Breast epithelium (tissue), 4 donors: ENCODE measurements at places on chromosomes 5 and 9.

- DNase-seq = peak; percentile 54
Observed at GRCh38 chr9:93132946-93133680, 938 bp downstream of the NINJ1 start.

DNA sequence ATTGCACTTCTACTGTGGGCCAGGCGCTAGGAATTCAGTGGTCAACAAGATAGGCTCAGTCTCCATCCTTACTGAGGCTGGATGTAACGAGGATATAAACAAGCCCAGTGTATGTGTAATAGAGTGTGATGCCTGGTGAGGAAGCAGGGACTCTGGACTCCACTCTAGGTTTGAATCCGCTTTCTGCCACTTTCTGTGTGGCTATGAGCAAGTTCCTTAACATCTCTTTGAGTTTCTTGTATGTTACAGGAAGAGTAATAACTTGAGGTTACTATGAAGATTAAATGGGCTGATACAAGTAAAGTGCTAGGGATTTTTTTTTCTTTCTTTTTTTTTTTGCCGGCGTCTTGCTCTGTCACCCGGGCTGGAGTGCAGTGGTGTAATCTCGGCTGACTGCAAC, 12.4 kb downstream of the DOCK2 start:
- DNase-seq = no peak

GRCh38 chr5:15807248-15807647, 307.3 kb downstream of the FBXL7 start:
- DNase-seq = no peak

DNA sequence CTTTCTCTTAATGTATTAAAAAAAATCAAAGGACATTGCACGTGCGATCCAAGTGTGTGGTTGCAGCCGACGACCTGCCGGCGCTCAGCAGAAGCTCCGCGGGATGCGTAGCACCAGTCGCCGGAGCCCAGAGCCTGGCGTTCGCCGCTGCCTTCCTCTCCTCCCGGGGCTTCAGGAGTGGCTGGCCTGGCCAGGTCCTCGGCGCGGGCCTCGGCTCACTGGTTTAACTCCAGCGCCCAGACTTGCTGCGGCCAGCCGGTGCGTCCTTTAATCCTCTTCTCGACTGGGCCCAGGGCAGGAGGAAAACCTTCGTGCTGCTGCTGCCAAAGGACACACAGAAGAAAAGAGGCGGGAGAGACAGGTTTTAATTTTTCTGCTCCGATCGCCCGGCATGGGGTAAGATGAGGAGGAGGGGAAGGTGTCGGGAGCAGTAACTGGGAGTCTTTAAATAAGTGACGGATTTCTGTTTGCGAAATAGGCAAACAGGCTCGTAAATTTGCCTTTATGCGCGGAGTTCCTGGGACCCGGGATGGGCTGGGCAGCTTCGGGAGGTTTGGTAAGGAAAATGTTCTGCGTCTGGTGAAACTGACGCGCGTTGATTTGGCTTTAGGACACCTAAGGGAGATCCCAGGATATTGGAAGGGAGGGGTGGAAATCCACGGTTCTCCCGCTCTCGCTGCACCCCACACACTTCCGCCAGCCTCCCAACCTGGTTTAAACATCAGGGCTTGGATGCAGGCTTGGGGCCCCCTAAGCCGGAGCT, 2.3 kb downstream of the HAND1 start:
- no peak for DNase-seq

DNA sequence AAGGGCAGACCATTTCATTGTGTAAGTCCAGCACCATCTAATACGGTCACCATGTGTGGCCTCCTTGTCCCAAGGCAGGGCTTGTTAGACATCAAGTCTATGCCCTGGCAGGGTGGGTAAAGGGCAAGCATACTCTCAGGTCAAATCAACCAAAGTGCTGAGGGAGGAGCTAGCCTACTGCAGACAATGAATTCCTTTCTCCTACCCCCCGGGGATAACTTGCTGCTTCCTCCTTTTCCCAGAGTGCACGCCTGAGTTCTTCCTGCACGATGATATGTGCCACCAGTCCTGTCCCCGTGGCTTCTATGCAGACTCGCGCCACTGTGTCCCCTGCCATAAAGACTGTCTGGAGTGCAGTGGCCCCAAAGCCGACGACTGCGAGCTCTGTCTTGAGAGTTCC, 71.4 kb downstream of the RFK start:
- no peak for DNase-seq

DNA sequence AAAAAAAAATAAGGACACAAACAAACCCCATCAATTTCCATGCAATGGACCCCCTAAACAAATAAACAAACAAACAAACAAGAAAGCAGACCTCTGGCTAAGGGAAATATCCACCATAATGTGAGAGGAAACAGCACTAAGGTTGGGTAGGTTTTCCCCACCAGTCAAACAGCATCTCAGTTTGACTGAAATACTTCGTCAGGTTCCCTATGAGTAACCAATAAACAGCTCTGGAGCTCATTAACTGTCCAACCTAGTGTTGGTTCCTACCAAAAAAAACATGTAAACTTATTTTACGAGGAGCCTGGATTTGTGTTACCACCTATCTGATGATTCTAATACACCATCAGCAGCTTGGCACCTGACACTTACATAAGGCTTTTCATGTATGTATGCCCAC, 198.5 kb upstream of the TARS1 start:
- no peak for DNase-seq

GRCh38 chr9:117104716-117105495, 310.0 kb downstream of the ASTN2 start:
- no peak for DNase-seq

GRCh38 chr5:161155451-161155850, 303.4 kb upstream of the ATP10B start:
- DNase-seq = no peak

DNA sequence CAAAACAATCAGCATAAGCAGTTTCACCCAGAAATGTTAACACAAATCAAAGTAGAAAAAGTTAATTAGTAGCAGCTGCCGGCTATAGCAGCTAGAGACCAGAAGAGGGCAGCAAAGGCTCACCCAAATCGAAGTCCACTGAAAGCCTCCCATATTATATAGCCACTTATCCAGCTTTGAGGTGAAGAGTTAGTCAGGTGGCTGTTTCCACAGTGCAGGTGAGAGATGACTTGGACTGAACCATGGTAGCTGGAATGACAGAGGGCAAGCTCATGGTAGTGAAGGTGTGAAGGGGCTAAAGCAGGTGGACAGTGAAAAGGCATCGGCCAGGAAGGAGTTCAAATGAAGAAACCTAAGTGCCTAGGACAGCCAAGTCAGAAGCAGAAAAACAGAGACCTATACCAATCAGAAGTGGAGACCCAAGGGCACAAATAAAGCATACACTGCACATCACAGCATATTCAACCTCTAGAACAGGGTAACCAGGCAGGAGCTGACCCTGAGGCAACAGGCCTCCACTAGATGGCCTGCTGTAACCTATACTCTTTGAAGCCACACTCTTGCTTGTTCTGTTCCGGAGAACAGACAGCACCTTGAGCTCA, 7.2 kb upstream of the RNF38 start:
- DNase-seq = no peak

DNA sequence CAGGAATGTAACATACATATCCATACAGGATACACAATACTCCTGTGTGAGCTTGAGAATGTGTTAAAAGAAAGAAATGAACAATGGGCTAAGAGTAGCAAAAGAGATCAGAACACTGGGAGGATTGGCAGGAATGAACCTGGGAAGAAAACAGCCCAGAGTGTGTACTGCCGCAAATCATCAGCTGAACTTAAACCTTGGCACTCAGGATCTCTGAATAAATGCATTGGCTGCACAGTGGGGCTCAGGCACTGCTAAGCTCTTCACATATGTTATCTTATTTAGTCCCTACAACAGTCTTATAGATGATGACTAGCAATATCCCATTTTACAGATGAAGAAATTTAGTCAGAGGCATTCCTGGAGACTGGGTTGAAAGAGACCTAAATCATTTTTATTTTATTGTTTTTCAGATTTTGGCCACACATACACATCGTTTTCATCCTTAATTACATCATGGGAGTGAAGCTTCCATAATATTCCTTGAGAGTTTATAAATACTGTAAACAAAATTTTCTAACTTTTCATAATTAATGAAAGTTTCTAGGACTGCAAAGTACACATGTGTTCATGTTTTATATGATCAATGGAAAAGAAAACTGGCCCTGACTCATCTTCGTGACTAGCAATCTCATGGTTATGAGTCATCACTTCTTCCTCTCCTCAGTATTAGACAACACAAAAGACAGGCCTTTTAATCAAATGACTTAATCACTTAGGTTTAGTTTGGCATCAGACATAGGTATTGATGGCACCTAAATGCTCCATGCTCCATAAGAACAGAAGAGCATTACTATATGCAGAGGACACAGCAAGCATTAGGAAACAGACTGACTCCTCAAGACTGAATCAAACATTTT, 59.2 kb downstream of the CDH18 start:
- no peak for DNase-seq

DNA sequence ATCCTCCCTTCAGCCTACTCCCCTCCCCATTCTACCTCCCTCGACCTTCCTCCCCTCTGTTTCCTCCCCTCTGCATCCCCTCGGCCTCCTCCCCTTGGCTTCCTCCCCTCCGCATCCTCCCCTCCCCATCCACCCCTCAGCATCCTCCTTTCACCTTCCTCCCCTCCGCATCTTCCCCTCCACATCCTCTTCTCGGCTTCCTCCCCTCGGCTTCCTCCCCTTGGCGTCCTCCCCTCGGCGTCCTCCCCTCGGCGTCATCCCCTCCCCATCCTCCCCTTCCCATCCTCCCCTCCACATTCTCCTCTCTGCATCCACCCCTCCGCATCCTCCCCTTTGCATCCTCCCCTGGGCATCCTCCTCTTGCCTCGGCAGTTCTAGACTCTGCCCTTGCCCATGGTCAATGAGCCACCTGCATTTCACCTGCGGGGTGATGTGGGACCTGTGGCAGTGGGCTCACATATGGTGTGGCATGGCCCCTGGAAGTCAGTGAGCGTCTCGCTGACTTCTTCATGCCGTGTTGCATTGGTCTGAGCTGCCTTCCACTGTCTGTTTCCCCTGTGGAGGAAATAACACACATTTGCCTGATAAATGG, 113.0 kb downstream of the WNK2 start:
- no peak for DNase-seq

DNA sequence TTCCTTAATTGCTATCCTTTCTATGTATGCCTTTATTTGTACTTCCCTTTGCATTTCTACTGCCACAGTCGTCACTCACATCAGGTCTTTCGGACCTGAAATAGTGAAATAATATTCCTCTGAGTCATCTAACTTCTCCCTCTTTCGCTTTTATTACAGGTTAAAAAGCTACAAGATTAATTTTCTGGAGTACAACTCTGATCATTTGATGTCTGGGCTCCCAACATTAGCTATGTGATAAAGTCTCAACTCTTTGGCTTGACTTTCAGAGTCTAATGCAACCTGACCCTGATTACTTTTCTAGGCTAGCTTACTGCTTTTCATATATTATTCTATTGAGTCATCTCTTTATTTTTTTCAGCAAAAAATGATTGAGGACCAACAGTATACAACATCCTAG, 638.8 kb upstream of the WWC1 start:
- no peak for DNase-seq

- DNase-seq = no peak
Observed at GRCh38 chr5:151110122-151110681, 29.4 kb upstream of the TNIP1 start.

DNA sequence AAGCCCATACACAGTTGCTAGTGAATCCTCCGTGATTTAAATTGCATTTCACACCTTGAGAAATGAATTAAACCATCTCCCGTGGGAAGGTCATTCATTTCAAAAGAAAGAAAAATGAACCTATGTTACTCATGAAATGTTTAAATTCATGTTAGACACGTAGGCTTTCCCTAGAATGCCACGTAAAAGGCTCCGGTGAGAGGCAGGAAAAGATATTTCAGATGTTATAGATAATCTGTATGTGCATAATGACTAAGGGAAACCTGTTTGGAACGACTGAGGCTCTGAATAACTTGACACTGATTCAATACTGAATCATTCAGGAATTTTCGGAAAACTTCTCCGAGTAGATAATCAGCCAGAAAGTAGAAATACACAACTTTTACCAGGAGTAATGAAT, 134.3 kb upstream of the ICE1 start:
- DNase-seq = no peak

DNA sequence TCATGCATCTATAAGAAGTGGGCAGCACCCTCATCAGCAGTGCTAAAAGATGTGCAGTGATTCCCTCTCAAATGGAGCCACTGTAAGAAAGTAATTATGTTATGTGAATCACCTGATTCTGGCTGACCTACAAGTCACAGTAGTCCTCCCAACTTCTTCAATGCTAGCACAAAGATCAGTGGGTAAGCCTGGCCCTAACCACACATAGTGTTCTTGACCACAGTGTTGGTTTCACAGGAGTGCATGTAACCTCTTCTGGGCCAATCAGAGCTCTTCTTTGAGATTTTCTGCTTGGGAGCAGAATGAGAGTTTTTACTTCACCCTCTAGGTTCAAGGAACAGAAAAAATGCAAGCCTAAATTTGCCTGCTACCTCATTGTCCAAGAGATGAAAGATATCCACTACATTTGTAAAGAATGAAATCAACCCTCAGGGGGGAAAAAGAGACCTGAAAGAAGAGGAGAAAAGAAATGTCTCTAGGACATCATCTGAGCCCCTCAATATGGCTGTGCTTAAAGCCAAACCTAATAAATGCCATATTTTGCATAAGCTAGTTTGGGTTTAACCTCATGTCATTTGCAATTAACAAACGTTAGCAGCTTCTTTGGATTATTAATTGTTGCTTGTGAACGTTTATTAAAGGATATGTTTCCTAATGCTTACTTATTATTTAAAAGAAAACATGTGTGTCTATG, 65.3 kb upstream of the ADRB2 start:
- DNase-seq = no peak

DNA sequence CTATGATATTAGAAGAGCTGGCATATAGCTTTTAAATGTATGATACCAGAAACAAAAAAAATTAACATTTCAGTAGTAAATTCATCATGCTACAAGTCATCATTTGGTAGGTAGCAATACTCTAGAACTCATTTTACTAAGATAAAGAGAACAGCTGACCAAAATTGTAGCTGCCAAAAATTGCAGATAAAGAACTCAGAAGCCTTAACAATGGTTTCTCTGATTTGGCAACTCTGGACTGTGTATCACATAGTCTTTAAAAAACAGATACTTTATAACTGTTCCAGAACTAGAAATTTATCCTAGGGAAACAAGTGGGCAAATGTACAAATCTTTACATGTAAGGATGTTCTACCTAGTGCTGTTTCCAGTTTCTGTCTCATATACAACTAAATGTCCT, 33.9 kb downstream of the ZFR start:
- DNase-seq = no peak

DNA sequence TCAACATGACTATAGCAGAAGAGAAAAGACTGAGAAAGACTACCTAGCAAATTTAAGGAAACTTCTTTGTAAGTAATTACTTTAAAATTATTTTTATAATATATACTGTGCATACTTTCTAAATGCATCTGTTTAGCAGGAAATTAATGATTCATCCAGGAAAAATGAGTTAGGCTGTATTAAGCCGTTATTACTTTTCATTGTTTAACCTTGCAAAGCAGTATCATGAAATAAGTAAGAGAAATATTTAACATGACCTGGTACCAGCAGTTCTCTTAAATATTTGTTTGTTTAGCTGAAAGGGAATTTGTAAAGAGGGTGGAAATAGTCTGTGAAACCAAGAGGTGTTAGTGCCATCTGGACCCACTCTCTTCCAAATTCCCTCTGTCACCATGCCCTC, 175.0 kb downstream of the GNAQ start:
- DNase-seq = no peak

- DNase-seq = no peak
Observed at GRCh38 chr5:173265433-173265832, 30.4 kb upstream of the NKX2-5 start.
